ENCODE measurements at places on chromosomes 11 and 22. TPM values are rescaled to one million over a fixed set of nuclear protein-coding genes. Genes with fewer than 3 reads are reported as not detected.

LAYN gene
- 117 TPM for total RNA-seq

PNPLA5 gene
- total RNA-seq, result under 0.01 TPM

GLYATL2 gene
- total RNA-seq, result 1.3 TPM

GRM5 gene
- under 0.01 TPM for total RNA-seq

LRRC56 gene
- total RNA-seq, result 1.3 TPM

RIBC2 gene
- total RNA-seq, result not detected

ZNF214 gene
- 9.9 TPM for total RNA-seq

DNA sequence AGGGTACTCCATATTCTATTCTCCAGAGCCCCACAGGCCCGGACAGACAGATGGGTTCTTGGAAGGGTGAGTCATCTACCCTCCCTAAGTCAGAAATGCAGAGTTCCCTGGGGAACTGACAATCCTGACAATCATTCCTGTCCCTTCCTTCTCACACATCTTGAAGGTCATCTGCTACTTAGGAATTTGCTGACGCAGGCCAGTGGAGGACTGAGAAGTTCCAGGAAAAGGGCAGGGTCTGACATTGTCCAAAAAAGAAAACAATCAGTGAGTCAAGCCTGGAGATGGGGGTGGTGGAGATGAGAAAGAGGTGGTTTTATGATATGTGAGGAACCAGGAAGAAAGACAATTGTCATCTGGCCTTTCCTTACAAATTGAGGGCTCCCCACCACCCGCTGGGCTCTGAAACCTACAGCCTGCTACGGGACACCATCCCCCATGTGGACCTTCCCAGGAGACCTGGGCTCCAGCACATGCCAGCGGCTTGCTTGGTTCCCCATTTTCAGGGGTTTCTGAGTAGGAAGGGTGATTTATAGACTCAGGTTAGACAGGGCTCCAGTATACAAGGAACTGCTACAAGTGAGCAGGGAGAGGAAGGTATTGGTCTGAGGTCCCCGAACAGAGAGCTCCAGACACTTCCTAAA is 12.9 kb downstream of the CD59 start:
- peak; percentile 93 for DNase-seq

DNA sequence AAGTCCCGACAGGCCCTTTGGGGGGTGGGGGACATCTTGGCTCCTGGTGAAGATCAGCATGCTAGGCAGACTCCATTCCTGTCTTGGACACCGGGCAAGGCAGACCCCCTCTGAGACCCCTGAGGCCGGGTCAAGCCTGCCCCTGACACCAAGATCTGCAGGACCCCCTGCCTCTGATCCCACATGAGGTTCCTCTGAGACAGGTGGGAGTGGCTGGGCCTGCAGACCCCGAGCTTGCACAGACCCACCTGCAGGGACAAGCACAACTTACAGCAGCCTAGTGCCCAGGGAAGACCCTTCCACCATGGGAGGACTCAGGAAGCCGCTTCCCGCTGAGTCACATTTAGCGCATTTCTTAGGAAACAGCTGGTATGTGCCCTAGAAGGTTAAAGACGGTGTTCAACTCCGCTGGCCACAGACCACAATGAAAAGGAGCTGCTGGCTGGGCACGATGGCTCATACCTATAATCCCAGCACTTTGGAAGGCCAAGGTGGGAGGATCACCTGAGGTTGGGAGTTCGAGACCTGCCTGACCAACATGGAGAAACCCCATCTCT is 15.5 kb downstream of the ARVCF start:
- peak; percentile 80 for DNase-seq

GRCh38 chr22:29479417-29480261 is at the start of gene NEFH:
TSS of gene NEFH (plus strand) at chr22:29480218. CDS start at chr22:29480263, 45 bp downstream.
- DNase-seq, result no peak

DNA sequence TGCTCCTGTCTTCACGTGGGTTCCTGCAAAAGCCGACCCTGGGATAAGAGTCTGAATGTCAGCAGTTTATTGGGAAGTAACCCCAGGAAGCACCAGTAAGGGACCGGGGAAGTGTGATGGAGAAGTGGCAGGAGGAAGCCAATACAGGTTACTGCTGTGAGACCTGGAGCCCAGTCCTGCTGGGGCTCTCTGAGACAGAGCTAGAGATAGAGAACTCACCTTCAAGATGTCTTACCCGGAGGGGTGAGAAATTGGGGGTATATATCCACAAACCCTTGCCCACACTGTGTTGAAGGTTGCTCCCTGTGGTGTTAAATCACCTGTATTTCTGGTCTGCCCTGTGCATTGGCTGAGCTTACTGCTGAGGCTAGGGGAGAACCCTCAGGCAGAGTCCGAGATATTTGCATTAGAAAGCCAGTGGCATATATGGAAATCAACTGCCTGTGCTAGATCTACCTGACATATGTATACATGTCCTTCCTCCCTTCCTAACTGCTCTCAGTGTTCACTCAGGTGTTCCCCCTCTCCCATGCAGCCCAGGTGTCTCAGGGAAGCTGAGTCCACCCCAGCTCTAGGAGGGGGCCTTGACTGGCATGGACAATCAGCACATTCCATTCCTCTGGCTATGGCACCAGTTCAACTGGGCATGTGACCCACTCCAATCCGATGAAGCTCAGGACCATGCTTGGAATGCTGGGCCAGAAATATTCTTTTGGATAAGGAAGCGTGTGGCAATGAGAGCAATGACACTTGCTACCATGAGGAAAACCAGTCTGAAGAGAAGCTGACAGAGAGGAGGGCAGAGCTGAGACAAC is 6.8 kb upstream of the MICAL2 start:
- no peak for DNase-seq

DNA sequence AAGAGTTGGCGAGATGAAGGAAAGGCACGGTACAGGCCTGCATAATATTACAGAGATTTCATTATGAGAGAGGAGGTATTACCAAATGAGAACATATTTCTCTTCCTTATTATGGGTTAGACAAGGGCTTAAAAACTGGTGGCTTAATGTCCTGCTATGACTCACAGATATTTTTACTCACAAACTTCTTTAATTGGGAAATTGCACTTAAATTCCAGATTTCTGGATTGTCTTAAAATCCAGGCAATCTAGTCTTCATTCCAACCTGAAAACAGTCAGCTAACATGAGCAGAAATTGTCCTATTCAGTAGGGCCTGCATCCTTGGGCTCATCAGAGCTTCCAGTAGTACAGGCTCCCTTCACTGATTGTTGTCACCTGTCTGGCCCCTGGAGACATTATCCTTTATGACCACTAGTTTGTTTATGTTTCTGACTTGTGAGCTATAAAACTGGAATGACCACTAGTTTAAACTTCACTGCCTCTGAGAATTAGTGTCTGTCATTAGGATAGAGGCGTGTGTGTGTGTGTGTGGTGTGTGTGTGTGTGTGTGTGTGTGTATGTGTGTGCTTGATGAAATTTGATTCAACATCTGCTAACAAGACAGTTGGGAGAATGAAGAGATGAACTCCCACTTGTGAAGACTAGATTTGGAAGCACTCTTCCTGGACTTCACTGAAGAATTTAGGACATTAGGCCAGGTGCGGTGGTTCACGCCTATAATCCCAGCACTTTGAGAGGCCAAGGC is 25.1 kb downstream of the DBX1 start:
- no peak for DNase-seq

DNA sequence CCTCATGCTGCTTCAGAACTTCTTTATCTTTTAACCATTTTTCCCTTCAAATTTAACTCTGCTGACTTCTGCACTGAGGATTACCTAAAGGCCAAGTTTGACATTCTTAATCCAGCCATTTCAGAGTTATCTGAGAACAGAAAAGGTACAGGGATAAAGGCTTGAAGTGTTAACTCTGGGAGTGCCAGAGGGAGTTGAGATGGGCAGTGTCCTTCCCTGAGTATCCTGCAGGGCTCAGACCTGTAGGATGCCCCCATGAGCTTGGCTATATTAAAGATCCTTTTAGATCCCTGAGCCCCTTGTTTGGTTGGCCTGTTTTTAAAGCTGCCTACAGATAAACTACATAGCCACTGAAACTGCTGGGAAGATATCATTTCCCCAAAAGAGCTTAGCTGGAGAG is 268.4 kb upstream of the KIRREL3 start:
- DNase-seq, result no peak

- DNase-seq, result no peak
Observed at GRCh38 chr11:84468235-84468634, 1158.9 kb downstream of the DLG2 start.

DNA sequence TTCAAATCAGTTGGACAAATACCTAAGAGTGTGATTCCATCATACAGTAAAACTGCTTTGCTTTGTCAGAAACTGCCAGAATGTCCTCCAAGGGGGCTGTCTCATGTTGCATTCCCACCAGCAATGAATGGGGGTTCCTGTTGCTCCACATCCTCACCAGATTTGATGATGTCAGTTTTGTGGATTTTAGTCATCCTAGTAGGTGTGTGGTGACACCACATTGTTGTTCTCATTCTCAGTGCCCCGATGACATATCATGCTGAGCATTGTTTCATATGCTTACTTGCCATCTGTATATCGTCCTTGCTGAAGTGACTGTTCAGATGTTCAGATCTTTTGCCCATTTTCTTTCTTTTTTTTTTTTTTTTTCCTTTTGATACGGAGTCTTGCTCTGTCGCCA is 37.0 kb downstream of the CDPF1 start:
- DNase-seq, result no peak

- DNase-seq, result peak; percentile 92
Observed at GRCh38 chr11:12537778-12538401, 136.3 kb upstream of the TEAD1 start.

Measured in fibroblast of lung (primary cell).